ENCODE measurements at places on chromosomes 13 and 19.

GRCh38 chr13:93603043-93603442, 376.4 kb downstream of the GPC6 start:
- DNase-seq: no peak

- no peak for DNase-seq
These were observed 359.8 kb downstream of the LMO7 start for GRCh38 chr13:75995966-75996365.

DNA sequence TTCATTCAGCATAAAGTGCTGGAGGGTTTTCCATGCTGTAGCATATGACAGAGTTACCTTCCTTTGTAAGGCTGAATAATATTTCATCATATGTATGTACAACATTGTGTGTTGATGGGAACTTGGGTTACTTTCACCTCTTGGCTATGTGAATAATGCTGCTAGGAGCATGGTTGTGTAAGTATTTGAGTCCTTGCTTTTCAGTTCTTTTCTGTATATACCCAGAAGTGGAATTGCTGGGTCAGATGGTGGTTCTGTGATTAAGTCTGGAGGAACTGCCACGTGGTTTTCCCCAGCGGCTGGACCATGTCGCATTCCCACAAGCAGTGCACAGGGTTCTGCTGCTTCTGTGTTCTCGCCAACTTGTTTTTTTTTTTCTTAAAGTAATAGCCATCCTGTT, 101.2 kb upstream of the TEX29 start:
- DNase-seq: no peak

GRCh38 chr13:113220877-113221276, 11.5 kb downstream of the CUL4A start:
- DNase-seq: no peak

DNA sequence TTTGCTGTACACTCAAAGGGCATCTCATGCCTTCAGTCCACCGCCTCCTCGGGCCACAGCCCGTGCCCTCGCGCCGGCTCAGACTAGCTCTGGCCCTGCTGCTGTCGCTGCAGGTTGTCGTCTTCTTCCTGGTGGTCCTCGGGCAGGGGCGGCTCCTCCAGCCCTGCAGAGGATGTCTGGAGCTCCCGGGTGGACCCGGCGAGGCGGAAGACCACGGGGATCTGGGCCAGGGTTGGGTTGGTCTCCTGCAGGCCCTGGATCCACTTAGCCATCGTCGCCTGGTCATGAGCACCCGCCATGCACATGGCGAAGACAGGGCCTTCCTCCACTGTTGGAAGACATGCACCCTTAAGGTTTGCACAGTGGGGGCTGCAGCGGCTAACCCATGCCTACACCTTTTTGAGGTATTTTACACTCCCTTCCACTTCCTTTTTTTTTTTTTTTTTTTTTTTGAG, 489 bp upstream of the ZNF653 start:
- no peak for DNase-seq

DNA sequence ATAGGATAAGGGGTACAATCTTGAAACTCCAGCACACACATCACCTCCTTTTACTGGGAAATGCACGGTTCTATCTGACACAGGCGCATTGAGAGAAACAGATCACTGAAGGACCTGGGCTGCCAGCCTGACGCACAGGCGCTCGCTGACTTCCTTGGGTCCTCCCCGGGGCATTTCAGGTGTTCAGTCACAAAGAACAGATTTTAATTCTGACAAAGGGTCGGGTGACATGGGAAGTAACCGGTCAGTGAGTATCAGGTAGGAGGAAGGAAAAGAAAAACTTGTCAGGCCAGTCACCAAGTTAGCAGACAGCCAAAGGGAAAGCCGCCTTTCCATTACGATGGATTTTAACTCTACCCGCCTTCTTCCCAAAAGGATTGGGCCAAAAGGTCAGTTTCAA, 39.6 kb downstream of the INSR start:
- DNase-seq: no peak

DNA sequence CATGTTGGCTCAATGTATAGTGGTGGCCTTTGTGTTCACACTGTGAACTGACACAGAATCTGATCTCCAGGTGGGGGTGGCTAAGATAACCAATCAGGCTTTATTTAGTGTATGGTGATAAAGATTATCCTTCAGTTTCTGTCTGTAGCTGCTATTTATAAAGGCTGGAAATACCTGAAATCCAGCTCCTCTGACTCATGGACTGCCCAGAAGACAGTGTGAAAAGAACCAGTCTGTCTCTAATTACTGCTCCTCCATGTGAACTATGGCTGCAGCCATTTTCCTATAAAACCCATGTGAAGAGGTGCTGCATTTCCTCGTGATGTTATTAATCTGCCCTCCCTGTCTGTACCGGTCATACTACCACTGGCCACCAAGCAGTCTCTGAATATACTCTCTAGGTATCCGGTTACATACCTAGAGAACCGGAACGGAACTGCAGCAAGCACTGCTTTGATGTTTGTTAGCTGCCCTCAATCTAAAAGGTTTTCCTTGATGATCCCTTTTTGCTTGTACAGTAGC, 238.0 kb downstream of the LHFPL6 start:
- DNase-seq: no peak

DNA sequence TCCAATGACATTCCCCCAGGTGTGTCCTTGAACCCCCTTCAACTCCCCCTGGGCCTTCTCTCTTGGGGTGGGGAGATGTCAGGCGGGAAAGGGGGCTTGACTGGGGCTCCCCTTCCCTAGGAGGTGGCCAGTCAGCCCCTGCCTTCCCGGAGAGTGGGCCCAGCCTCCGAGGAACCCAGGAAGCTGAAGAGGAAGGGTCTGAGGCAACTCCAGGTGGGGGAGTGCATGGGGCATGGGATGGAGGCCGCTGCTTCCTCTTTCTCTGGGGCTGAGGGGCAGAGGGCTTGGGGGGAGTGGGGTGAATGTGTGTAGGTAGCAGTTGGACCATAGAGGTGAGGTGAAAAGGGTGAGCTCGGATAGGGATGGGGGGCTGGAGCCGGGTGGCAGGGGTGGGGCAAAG, 2.7 kb upstream of the INAFM1 start:
- no peak for DNase-seq

DNA sequence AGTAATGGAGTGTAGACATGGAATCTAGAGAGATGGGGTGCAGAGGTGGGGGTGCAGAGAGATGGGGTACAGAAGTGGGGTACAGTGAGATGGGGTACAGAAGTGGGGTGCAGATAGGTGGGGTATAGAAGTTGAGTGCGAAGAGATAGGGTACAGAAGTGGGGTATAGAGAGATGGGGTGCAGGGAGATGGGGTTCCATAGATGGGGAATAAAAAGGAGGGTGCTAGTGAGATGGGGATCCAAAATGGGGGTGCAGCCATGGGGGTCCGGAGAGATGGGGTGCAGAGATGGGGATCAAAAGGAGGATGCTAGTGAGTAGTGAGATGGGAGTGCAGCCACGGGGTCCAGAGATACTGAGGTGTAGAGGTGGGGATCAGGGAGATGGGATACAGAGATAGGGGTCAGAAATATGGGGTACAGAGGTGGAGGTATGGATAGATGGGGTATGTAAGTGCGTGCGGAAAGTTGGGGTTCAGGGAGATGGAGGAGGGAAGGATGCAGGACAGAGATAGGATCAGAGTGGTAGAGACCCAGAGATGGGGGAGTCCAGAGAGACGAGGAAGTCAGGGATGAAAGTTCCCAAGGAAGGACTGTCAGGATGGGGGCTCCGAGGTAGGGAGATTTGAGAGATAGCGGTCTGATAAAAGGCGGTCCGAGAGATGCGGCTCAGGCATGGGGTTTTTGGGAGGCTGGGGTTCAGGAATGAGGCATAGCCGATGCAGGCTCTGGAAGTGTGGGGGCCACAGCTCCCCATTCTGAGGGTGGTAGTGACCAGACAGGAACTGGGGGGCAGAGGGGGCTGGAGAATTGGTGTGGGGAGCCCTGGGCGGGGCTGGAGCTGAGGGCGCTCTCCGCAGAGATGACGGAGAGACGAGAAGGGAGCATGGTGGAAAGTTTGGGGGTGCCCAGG, 3.4 kb downstream of the PALM3 start:
- DNase-seq: no peak

- DNase-seq: peak; percentile 26
These were observed 367 bp downstream of the MFSD12 start for GRCh38 chr19:3556978-3557460.

GRCh38 chr19:13120031-13120430, 2.0 kb downstream of the NACC1 start:
- DNase-seq: no peak

GRCh38 chr19:3733549-3734309, 25.5 kb downstream of the TJP3 start:
- no peak for DNase-seq

GRCh38 chr13:78594456-78594975, 8.8 kb downstream of the POU4F1 start:
- DNase-seq: no peak

DNA sequence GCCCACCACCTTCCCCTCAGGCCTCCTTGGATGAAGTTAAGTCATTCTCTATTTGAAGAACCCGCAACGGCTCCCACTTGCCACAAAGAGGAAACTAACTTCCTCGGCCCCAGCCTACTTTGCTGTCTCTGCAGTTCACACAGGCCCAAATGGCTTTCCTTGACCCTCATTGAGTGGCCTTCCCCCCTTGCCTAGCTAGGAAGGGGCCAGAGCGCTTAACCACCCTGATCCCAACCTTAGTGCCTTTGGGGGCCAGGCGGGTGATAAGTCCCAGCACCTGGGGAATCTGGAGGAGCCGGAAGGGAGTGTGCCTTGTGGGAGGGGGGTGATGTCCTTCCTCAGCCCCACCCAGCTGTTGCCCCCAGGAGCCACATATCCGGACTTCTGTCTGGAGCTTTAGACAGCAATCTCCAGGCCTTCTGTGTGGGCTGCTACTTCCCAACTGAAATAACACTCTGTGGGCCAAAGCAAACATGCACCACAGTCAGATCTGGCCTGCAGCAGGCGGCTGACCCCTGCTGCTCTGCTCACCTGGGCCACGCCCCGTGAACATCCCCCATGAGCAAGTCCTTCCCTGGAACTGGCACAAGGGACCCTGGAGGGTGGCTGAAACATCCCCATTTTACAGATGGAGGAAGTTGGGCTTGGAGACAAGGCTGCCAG, 10.5 kb downstream of the NECTIN2 start:
- no peak for DNase-seq

DNA sequence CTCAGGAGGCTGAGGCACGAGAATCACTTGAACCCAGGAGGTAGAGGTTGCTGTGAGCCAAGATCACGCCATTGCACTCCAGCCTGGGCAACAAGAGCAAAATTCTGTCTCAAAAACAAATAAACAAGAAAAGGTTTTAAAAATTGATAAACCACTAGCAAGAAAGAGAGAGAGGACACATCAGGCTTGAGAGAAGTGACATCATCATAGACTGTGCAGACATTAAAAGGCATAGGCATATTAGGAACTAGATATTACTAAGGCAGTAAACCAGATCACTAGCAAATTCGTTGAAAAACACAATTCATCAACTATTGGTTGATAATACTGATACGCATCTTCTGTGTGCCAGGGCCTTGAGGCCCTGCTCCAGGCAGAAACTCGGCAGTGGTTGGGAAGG, 7.7 kb downstream of the A1BG start:
- DNase-seq: no peak

DNA sequence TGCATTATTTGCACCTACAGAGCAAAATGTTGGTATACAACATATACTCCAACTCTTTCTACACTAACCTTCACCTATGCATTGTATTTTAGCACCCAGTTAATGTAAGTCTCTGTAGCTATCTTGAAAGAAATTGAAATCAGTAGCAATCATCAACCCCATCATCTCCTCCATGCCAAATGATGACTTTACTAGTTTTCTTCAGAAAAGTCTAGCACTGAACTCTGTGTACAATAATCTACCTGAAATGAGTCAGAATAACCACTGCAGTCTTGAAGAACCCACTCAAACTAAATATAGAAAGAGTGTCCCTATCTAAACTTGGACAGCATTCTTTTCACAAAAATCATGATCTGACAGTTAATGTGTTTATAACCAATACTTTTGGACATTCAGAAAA, 9.8 kb downstream of the IRS2 start:
- no peak for DNase-seq

GRCh38 chr13:29674532-29674931, 79.0 kb upstream of the SLC7A1 start:
- no peak for DNase-seq

- DNase-seq: no peak
These were observed 100.5 kb downstream of the FLT1 start for GRCh38 chr13:28394422-28394821.

- no peak for DNase-seq
These were observed 44.9 kb downstream of the ESD start for GRCh38 chr13:46751811-46752635.

DNA sequence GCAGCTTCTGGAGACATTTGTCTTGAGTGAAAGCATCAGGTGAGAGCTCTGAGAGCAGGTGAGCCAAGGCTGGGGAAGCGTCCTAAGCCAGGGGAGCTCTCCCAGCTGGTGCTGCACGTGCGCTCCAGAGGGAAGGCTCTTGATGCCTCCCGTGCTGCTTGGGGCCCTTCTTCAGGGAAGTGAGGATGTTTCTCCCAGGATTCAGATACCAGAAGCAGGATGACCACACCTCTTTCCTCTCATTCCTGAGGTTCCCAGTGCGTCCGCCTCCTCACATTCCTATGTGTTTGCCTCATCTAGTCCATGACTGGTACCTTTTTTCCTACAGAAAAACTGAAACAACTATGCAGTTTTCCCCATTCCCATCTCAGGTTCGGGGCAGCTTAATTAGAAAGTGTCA, 231.0 kb upstream of the IRS2 start:
- DNase-seq: no peak

- no peak for DNase-seq
These were observed 16.4 kb downstream of the ZNF175 start for GRCh38 chr19:51587264-51588191.

- no peak for DNase-seq
These were observed 572.7 kb downstream of the FGF9 start for GRCh38 chr13:22243469-22244163.

GRCh38 chr13:111411919-111412650, 91.6 kb downstream of the TEX29 start:
- no peak for DNase-seq

DNA sequence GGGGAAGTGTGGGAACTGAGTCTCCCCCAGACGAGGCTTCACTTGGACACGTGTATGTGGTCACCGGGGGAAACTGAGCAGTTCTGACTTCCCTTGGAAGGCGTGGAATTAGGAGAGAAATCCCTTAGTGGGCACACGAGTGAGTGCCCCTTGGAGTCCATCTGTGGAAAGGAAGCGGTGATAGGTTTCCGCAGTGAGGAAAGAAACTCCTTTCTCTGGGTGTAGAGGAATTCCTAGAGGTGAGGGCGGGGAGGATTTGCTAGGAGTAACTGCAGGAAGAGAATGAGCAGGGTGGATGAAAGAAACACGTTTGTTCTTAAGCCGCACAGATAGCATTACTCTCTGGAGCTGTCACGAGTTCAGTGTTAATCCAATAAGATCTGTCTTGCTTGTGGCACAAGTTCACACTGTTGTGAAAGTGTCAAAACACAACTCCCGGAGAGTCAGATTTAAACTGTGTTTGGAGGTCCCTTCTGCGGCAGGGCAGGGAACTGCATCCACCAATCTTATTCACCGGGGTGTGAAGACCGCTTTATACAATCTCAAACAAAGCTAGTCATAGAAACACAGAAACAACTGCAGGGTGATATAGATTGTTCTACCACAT, 1.2 kb downstream of the KL start:
- no peak for DNase-seq

- no peak for DNase-seq
These were observed 131.6 kb downstream of the KL start for GRCh38 chr13:33147832-33148231.
